Central memory CD8-positive, alpha-beta T cell (primary cell): ENCODE measurements at places on chromosomes 5 and 9.

DNA sequence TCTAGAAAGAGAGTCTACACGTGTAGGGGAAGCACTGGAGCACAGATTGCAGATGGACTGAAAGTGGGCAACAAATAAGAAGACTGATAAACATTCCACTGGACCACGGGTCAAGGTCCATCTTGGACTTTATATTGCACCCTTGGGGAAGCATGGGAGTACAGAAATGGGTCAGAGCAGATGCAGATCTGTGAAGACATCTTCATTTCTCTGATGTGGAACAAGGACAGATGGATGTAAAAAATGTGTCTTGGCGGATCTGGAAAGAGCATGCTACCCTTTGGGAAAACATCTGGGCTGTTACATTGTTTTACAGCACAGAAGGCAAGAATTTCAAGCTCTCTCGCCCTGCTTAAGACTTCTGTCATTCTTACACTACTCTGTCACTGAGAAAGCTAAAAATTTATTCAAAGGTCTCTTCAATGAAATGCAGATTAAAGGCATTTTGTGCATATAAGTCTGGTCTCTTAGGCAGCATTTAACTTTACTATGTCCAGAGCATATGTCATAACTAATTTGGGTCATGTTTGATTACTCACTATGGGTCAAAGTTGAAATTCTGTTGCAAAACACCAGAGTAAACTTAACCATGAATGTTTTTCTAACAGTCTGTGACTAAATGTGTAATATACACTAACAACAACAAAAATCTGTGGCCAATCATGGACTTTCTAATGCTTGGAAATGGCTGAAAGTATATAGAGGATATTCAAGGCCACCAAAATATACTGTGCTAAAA is 756.4 kb upstream of the DMAC1 start:
- no peak for DNase-seq

DNA sequence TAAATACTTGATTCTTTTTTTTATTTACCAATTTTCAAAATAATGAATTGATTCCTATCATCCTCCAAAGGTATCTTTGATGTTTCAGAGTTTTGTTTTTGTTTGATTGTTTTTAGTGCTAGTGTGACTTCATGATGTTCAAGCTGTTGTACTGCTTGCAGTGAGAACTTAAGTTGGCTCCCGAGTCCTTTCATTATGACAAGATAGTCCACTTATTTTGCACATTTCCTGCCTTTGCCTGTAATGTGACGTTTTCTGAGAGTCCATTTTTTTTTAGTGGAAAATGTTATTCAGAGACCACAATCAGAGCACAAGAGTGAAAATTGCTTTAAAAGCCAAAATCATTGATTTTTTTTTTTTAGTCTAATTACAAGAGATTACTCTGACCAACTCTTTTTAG is 60.1 kb upstream of the FCHO2 start:
- DNase-seq, result no peak

- DNase-seq, result no peak
Observed at GRCh38 chr9:133769511-133770075, 31.4 kb upstream of the SARDH start.

DNA sequence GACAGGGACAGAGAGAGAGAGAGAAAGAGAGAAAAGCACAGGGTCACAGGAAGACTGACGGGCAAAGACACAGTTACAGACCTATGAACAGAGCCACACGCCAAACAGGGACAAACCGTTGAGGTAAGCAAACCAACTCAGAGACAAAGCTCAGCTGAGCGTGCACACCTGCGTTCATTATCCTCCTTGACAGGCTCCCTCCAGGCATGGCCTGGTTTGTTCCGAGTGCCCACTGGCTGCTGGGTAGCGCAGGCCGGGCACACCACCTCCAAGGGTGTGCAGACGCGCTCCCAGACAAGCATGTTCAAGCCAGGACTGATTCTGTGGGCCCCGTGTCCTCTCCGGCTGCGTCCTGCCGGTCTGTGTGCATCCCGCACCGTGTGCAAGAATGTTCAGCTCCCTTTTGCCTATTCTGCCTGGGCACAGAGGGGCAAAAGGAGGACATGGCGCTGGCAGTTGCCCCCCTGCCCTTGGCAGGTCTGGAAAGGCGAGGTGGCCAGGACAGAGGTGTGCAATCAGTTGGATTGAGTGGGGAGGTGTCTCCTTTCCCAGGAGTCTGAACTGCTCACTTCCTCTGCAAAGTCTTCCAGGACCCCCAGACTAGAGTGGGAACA is 467 bp upstream of the SMIM32 start:
- no peak for DNase-seq

- no peak for DNase-seq
Observed at GRCh38 chr5:80921026-80921425, 39.1 kb upstream of the RASGRF2 start.

GRCh38 chr5:101539315-101539714 is 636.2 kb upstream of the ST8SIA4 start:
- DNase-seq, result no peak

DNA sequence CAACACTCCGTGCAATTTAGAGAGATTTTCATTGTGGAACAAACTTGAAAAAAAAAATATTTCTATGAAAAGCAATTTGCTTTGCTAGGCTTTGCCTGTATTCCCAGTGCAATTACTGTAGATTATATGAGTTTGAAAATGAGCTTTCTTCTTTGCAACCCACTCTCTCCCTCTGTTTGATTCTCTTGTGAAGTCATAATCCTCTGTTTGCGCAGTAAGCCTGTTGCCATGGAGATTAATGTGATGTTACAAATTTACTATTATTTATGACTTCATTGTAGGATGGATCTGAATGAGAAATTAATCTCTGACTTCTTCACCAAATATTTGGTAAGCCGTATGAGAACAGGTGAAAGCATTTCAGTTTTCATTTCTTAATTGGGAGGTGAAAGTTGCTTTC is 320.3 kb downstream of the SPATA31D1 start:
- DNase-seq, result no peak

- DNase-seq, result no peak
Observed at GRCh38 chr9:114465906-114466900, 39.1 kb downstream of the WHRN start.

DNA sequence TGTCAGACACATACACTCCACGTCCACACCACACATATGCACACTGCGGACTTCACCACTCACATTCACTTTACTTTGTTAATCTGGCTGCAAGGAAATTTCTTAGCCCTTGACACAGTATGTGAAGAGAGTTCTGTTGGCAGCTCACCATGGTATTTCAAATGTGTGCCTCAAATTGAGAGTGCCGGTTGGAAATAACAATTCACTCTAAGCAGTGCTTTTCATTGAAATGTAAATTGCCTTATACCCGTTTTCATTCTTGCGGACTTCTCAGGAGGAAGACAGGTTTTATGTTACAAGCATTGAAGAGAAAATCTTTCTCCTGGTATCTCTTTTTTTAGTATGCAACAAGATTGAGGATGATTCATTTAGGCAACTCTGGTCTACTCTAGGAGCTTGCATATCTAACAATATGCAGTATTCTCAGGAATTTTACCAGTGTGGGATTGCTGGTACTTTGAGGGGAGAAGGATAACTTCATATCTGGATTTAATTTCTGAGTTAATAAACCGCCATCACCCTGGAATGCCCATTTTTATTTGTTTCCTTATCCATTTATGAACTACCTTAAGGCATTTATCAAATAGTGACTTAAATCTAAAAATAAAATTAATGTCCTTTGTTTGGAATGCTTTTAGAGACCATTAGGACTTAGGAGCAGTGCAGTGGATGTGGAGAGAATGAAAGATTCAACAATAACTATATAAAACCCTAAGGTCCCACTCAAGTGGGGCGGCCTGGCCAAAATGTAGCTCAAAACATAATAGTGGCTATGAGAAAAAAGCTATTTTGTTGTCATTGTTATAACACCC is 87.0 kb downstream of the IQGAP2 start:
- no peak for DNase-seq

DNA sequence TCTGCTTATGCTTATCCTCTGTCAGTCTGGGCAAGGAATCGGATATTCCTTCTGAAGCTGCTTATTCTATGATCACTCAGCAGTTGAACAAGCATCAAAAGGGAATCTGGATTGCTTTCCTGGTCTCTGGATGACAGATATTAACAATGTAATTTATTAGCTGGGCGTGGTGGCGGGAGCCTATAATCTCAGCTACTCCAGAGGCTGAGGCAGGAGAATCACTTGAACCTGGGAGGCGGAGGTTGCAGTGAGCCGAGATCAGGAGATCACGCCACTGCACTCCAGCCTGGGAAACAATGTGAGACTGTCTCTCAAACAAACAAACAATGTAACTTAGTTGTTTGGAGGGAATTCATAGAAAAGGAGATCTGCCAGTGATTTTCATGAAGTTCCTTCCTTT is 45.4 kb downstream of the DMRT1 start:
- no peak for DNase-seq

DNA sequence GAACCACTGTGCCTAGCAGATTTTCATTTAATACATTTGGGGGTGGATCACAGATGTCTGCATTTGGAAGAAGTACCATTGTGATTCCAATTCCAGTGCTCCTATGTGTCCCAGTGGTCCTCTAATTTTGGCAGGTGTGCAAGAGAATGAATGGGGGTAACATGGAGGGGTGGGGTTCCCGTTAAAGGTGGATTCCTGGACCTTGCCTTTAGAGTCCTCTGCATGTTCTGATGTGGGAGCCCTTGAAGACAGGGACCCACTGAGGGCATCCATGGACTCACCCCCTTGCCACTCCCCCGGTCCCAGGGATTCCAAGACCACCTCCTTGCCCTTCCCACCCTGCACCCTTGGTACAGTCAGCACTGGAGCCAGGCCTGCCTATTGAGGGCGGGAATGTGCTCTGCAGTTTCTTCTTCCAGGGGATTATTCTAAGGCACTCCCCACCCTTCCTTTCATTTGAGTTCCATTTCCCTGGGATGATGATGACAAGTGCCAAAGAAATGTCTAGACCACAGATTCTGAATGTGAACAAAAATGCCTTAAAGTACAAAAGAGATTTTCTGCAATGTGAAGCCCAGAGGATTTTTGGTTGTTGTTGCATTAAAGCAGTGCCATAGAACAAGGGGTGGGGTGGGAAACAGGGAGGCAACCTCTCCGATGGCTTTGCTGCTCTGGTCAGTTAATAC is 119.4 kb upstream of the PTCH1 start:
- DNase-seq, result no peak

DNA sequence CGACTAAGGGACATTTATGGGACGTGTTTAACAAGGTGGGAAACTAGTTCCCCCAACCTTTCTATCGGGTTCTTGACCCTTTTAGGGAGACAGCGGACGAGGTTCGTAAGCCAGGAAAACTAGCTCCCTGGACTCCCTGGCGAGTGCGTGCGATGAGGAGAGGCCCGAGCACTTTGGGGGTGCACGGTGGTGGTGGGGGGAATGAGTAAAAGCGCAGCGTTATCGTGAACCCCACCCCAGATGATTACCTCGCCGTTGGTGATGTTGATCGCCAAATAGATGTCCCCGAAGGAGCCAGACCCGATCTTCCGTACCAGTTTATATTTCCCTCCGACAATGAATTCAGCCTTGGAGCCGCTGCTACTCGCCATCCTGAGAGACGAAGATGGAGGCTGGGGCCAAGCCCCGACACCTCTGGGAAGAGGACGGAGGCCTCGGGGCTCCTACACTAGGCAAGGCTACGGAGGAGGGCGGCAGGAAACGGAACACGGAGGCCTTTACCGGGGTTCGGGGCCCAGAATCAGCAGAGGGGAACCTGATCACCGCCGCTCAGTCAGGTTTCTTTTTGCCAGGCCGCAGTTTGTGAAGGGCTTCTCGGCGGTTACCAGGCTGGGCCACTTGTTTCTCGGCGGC is 529 bp downstream of the CSNK1A1 start:
- DNase-seq, result no peak

DNA sequence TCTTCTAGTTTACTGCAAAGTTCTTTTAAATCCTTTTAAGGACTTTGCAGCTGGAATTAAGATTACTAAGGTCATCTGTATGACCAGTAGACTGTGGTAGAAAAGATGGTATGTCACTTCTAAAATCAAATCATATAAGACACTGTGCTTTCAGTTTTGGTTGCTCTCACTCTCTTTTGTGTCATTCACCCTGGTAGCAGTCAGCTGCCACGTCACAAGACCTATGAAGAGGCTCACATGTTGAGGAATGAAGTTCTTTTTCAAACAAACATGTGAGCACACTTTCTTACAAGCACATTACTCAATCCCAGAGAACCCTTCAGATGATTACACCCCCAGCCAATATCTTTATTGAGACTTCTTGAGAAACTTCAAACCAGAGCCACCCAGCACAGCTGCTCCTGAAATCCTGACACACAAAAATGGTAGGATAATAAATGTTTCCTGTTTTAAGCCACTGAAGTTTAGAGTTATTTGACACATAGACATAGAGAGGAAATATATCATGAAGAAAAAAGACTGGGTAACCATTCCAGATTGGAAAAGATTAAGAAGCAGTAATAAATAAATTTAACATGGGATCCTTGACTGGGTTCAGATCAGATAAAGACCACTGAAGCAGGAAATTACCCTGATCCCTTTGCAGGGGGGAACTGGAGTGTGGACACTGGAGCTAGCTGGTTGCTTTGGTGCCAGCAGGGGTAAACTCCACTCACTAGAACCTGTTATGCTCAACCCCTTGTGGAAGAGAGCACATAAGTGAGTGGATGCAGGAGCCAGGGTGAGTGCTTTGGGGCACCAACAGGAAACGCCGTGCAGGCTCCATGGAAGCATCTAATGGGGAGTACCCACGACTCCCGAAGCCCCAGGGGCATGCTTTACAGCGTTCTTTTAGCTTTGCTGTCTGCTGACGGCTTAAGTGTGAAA is 64.1 kb downstream of the SLCO4C1 start:
- DNase-seq, result no peak

GRCh38 chr5:39461007-39461682 is 36.4 kb upstream of the DAB2 start:
- no peak for DNase-seq

DNA sequence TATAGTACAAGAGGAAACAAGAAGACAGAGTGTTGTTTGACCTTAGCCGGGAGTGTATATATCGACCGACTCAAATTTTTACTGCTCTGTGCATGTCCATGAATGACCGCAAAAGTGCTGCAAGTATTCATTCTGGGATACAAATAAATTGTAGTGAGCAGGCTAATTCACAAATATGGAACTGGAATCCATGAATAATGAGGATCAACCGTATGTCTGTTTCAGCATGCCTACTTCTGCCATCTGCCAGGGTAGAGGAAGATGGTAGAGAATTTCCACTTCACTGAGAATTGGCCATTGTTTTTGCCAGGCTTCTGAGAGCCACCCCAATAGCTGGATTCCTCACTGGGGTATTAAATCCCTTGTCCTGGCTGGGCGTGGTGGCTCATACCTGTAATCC is 8.5 kb upstream of the RALGPS1 start:
- no peak for DNase-seq

DNA sequence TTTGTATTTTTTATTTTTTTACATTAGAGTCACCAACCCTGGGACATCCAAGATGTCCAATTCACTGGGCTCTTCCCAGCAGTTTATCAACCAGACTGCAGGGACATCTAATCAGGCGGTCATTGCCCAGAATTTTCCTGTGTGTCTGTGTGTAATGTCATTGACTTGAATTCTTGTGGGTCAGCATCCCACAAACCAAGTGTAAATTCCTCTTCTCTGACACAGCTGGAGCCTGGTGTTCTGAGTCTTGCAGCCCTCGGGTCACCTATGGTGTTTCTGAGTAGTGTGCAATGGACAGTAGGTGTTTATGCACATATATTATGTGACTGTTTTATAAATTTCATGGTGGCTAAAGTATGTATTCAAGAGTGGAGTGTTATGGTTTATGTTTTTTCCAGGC is 815.7 kb downstream of the SEMA5A start:
- DNase-seq, result no peak

GRCh38 chr5:32572778-32573480 is 12.4 kb upstream of the SUB1 start:
- no peak for DNase-seq

- no peak for DNase-seq
Observed at GRCh38 chr9:92607773-92608172, 62.2 kb downstream of the IPPK start.
